ENCODE measurements at places on chromosomes 16 and 17.

DNA sequence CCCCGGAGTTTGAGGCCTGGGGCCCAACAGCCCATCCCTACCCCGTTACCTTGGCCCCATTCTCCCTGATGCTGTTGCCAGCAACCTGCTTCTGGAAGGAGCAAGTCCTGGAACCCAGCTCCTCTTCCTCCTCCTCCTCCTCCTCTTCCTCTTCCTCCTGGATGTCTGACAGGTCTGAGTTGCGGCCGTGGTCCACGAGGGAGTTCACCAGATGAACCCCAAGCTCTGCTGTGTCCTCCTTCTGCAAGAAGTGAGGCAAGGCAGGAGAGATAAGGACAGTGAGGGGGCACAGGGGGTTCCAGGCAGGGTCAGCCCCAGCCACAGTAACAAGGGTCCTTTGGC is 18.7 kb downstream of the TSPOAP1 start:
- DNase-seq, result no peak

DNA sequence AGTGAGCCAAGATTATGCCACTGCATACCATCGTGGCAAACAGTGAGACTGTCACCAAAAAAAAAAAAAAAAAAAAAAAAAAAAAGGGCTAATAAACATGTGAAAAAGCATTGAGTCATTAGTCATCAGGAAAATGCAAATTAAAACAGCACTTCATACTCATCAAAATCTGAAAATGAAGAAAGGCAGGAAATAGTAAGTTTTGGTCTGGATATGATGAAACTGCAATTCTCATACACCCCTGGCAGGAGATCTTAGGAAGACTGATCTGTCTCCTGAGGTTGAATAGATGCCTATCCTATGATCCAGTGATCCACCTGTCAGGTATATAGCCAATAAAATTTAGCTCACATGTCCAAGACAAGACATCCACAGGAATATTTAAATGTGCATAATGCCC is 212.7 kb downstream of the CPPED1 start:
- no peak for DNase-seq

- DNase-seq, result no peak
Observed at GRCh38 chr16:5715155-5715554, 617.6 kb upstream of the EEF2KMT start.

- no peak for DNase-seq
Observed at GRCh38 chr17:63780507-63780906, 6.5 kb downstream of the DDX42 start.

DNA sequence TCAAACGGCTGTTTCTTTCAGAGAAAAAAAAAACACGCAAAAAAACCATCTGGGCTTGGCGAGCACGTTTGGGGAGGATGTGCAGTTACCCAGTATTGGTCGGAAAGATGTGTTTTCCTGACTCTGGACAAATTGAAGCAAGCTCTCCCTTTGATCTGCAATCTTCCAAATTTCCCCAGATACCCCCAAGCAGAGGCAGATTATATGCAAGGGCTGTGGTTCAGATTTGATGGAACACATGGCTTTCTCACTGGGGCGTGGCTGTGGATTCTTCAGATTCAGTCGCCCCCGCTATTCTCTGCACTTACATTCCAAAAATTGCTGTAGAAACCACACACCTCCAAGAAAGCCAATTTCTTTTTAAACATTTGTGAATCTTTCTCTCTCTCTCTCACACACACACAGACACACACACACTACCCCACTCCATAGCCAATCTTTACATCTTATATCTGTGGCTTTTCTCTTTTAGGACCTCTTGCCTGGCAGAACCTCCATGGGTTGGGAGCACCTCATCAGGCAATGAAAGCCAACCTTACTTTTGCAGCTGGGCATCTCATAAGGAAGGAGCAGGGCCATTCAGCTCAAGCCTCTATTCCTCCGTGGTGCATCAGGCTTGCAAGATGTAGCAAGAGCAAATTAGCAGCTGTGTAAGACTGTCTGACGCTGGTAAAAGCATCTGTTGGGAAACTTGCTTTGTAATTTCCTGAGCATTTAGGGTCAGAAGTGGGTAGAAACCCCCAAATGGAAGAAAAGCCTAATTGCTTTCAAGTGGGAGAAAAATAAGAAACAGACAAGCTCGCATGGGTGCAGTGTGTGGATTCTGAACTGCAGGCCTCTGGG is 103.9 kb upstream of the FAM20A start:
- DNase-seq, result no peak

GRCh38 chr17:416293-417206 is 63.9 kb upstream of the RPH3AL start:
- DNase-seq, result peak; percentile 11

DNA sequence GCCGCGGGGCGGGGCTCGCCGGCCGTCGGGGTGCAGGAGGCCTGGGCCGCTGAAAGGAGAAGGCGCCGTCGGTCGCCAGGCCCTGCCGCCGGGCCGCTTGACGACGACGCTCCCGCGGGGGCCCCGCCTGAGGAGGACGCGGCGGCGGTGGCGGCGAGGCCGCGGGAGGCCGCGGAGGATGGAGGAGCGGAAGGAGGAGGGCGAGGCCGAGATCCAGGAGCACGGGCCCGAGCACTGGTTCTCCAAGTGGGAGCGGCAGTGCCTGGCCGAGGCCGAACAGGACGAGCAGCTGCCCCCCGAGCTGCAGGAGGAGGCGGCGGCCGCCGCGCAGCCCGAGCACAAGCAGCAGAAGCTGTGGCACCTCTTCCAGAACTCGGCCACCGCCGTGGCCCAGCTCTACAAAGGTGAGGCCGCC is 430 bp downstream of the HAPSTR1 start:
- DNase-seq, result peak; percentile 9

DNA sequence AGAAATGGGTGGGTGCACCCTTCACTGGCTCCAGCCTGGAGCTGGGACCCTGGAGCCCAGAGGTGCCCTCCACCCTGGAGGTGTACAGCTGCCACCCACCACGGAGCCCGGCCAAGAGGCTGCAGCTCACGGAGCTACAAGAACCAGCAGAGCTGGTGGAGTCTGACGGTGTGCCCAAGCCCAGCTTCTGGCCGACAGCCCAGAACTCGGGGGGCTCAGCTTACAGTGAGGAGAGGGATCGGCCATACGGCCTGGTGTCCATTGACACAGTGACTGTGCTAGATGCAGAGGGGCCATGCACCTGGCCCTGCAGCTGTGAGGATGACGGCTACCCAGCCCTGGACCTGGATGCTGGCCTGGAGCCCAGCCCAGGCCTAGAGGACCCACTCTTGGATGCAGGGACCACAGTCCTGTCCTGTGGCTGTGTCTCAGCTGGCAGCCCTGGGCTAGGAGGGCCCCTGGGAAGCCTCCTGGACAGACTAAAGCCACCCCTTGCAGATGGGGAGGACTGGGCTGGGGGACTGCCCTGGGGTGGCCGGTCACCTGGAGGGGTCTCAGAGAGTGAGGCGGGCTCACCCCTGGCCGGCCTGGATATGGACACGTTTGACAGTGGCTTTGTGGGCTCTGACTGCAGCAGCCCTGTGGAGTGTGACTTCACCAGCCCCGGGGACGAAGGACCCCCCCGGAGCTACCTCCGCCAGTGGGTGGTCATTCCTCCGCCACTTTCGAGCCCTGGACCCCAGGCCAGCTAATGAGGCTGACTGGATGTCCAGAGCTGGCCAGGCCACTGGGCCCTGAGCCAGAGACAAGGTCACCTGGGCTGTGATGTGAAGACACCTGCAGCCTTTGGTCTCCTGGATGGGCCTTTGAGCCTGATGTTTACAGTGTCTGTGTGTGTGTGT is 46.8 kb downstream of the IL21R start:
- no peak for DNase-seq
